Astrocyte of the hippocampus (primary cell): ENCODE measurements at places on chromosomes 6 and 20.
A peak's percentile ranks its signal among the peaks of the same experiment; 100 is the strongest.

- DNase-seq, result no peak
Measured at GRCh38 chr6:63997734-63998133, 362.1 kb downstream of the PHF3 start.

DNA sequence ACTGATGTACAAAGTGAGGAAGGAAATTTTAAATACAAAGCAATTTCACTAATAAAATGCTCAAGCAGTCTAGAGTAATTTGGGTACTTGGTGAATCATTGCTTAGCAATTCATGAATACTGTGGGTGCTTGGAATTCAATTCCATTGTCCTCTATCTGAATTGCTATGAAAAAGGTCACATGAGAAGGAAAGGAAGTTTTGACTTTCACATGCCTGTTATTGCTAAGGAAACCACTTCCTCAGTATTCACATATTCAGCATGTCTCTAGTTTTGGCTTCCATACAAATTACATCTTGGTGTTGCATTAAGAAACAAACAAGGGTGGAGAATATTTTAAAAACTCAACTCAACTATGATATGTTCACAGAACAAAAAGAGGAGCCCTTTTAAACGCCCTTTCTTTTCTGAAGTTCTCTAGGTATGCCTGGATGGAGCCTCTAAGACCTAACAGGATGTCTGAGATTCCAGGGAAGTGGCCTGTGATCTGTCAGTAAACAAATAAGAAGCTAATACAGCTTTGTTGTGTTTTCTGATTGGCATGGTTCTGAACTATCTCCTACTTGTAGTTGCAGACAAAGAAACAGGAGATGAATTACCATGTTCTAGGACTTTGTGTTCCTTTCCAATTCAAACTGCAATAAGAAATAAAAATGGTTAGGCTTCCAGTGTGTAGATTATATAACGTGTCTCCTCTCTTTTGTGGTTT is 190.4 kb downstream of the OGFRL1 start:
- DNase-seq, result peak; percentile 93

DNA sequence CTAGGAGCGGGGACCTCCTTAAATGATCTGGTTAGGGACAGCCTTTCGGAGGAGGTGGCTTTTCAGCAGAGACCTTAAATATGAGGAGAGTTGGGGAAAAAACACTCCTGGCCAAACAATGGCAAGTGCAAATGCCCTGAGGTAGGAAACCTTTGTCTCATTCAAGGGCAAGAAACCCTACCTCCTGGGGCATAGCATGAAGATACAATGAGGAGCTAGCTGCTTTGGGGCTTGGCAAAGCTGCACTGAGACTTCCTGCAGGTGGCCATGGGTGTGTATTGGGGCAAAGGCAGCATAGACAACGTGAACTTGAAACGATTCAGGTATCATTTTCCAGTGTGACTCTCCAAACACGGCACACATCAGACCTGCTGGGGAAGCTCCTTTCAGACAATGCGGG is 30.7 kb downstream of the PMEPA1 start:
- DNase-seq, result no peak

- no peak for DNase-seq
Measured at GRCh38 chr20:41185013-41185757, 47.8 kb downstream of the PLCG1 start.

DNA sequence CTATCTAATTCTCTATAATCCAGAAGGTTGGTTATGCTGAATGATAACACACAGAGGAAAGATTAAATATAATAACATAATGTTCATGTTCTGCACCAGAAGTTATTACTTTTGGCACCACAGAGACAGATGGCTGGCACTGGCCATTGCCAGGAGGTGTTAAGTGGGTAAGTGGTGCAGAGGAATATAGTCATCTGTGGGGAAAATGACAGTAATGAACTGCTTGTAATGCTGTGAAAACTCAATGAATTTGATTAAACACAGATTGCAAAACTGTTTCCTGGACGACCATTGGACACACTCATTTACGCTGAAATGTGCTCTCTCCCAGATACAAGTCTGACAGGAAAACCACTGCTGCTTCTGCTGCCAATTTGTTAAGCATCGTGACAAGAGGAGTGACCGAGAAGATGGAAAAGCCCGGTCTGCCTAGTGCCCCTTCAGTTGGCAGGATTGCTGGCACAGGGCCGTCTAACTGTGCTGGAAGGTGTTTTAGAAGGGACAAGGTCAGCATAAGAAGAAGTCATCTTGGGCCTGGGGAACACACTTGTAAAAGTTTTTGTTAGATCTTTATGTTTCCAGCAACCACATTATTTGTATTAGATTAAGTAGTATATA is 567.4 kb downstream of the CBLN4 start:
- no peak for DNase-seq

GRCh38 chr20:61844621-61845020 is 221.1 kb downstream of the TAF4 start:
- no peak for DNase-seq

- peak; percentile 96 for DNase-seq
Measured at GRCh38 chr6:104859225-104860146, at the start of gene HACE1. HACE1 (minus strand) TSS chr6:104859919; CDS start chr6:104859642, 277 bp downstream.

GRCh38 chr6:148271711-148272439 is 70.8 kb upstream of the SASH1 start:
- DNase-seq, result peak; percentile 40

DNA sequence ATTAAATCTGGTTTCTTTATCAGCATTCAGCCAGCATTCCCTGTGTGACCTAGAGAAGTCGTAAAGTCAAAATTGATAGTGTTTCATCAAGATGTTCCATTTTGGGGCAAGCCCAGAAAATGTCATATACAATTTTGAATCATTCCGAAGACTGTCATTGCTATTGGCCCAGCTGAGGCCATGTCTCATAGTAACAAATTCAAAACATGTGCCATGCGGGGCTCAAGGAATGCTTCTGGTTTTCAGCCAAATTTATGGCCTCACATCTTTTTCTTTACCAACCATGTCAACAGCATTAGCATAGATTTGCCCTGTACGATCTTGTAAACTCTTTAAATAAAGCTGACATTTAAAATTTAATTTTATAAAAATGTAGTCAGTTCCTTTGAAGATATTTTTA is 314.7 kb downstream of the PAX1 start:
- no peak for DNase-seq

- no peak for DNase-seq
Measured at GRCh38 chr20:22160101-22160652, 424.2 kb downstream of the FOXA2 start.

DNA sequence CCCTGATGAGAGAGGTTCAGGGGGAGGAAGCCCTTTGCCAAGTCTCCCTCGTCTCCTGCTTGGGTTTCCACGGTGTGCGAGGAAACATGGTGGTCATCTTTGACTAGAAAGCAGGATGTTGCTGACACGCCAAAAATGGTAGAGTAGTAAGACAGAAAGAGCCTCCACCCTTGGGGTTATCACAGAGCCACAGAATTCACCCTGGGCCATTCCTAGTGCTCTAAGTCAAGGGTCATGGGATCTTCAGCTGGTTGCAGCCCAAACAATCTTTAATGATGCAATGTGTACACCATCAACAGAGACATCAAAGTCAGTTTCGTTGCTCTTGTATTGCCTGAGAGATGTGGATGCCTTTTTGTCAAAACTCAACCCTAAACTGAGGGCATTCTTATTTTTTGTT is 201.9 kb downstream of the LY86 start:
- DNase-seq, result no peak

DNA sequence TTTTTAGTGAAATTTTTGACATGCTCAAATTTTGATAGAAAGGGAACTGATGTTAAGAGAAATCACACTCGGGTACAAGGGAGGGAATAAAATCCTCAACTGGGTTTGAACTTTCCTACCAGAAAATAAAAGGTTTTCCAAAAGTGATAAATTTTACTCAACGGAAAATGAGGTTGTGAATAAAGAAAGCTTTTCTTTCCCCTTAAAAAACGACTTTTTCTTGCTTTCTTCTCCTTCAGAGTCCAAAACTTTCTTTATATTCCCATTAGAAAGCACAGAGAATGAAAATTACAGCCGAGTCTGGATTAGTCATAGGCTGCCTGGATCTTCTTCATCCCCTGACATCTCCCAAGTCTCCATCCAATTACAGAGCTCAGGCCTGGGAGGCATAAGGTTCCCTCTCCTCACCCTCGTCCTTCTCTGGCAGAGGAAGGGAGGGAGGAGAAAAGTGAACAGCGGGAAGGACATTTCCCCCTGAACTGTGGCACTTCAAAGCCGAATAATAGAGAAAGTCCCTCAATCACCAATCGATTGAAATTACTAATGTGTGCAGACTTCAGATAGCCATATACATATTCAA is 28.1 kb upstream of the QKI start:
- no peak for DNase-seq

DNA sequence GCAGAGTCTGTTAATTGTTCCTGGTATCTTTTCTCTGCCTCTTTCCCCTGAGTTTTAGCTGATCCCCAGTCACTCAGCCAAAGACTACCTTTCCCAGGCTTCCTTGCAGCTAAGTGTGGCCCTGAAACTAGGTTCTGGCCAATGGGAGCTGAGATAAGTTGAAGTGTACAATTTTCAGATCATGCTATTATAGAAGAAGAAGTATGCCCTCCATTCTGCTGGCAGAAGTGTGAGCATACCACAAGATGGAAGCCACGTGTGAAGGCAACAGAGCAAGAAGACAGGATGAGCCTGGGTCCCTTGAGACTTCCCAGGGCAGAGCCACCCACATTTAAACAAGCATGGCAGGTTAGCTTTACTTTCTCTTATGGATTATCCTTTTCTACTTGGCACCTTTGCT is 273.2 kb downstream of the HIVEP2 start:
- DNase-seq, result no peak

DNA sequence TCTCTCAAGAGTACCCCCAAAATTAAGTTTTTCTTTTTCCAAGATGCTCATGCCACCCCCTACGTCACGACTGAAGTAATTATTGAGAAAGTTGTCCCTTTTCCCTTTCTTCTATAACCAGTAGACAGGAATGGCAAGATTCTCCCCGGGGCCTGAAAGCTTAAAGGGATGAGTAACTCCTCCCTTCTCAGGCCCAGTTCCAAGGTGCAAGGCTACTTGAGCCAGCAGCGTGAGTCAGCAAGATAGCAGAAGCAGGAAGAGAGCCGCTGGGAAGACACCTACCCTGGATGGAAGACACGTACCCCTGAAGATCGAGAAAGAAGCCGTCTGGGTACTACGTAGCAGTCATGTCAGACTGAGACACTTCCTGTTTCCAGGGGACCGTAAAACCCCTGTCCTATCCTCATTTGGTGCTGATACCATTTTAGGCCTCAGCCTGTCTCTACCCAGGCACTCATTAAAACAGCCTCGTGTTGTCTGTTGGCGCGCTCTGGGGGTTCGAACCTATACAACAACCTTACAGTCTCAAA is 241.0 kb downstream of the ADGRG6 start:
- DNase-seq, result peak; percentile 44

DNA sequence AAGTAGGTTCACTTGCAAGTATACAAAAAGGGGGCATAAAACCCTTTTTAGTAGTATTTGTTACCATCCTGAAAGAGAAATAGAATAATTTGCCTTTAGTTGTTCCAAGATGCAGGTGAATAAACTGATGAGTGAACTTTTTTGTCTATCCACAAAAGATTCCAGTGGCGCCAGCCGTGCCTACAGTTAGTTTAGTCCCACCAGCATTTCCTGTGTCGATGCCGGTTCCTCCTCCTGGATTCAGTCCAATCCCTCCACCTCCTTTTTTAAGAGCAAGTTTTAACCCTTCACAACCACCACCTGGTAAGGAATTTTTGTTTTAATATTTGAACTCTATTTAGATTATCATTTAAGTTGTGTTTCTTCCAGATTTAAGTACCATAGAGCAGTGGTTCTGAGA is 90.9 kb downstream of the SCAF8 start:
- DNase-seq, result peak; percentile 16

DNA sequence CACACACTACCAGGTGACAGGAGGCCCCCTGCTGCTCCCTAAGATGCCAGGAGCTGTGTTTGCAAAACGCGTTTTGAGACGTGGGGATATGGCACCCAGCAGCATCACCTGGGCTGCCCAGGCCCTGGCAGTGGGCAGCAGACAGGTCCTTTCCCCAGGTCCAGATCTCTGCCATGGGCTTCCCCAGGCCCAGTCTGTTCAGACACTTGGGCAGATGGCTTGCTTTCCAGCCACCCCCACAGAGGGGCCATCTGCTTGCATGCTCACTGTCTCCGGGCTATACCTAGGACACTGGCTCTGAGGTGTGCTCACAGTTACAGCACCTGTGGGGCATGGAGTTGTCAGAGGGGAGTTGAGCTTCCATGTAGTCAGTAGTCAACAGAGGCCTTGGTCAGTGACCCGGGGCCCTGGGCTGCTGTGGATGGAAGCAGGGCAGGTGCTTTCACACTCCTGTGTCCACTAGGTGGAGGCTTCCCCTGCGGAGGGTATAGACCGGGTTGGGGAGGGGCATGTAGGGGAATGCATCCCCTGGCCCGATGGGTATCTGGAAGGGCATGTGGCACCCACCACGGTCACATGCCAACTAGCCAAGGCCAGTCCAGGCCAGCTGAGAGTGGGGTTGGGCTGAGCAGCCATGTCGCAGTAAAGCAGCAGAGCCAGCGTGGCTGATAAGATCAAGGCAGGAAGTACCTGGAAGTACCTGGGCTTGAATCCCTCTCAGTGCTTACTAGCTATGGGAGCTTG is 185.4 kb upstream of the SLC24A3 start:
- DNase-seq, result no peak

DNA sequence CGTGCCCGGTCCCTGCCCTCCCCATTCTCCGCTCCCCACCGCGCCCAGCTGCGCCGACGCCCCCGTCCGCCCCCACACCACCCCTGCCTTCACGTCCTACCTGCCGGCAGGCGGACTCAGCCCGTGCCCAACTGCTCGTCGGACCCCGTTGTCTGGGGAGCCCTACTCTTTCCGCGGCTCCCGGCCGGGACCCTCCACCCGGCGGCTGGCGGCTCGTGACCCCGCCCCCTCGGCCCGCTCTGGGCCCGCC is at the start of gene SERAC1:
Gene SERAC1 (minus strand): TSS at position 223 of the 250 bp plus-strand sequence. CDS start 9,899 bp downstream, outside the sequence.
- no peak for DNase-seq

- peak; percentile 78 for DNase-seq
Measured at GRCh38 chr20:49979030-49979832, 3.5 kb upstream of the SNAI1 start.

GRCh38 chr20:48776306-48776705 is 51.5 kb downstream of the PREX1 start:
- peak; percentile 91 for DNase-seq

DNA sequence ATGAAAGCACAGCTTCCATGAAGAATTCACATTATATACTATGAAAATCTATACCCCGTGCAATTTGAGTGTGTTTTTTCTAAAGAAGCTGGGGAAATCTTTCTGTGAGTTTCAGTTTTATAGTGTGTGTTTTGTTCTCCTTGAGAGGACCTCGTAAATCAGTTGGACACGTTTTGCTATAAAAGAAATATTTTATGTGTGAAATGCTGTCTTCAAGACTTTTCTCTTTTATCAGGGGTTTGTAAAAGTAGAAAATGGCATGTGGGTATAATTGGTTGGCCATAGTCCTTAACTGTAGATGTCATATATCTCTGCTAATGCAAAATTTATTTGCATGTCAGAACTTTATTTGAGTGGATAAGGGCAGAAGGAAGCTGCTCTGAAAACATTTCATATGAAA is 186.2 kb downstream of the CDH4 start:
- DNase-seq, result no peak

DNA sequence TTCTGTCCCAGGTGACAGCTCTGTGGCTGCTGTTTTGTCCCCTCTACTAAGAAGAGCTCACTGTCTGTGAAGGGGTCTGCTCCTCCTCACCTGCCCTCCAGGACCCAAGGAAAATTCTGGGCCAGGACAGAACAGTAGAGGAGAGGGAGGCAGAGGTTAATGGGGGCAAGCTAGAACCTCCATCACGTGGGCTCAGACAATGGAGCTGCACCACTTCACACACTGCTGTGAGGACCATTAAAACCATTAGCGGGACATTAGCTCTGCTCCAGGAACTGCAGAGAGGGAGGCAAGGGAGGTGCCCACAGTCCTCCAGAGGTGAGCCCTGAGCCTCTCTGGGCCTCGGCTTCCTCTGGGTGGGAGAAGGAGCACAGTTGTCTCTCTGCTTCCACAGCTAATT is 78.4 kb downstream of the NOL4L start:
- DNase-seq, result no peak
